ENCODE measurements at places on chromosomes 3 and 15.

DNA sequence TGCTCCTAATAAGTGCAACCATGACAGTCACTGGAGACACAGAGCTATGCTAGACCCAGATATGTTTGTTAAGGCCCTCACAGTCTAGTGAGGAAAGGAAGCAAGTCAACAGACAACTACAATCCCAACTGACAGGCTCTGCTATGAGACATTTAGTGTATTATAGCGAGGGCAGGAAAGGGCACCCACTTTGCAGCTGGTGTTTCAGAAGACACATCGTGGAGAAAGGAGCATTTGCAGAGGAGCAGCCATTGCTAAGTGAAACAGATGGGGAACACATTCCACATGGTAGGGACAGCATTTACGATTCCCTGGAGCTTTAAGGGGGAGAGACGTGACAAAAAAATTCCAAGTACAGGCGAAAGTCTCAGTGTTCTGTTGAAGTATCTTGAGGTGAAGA, 685.6 kb downstream of the AGBL1 start:
- DNase-seq: no peak

- DNase-seq: no peak
Observed at GRCh38 chr3:126389794-126390146, 4.9 kb upstream of the CFAP100 start.

GRCh38 chr15:70863450-70864218, 9.7 kb upstream of the LARP6 start:
- DNase-seq: no peak

DNA sequence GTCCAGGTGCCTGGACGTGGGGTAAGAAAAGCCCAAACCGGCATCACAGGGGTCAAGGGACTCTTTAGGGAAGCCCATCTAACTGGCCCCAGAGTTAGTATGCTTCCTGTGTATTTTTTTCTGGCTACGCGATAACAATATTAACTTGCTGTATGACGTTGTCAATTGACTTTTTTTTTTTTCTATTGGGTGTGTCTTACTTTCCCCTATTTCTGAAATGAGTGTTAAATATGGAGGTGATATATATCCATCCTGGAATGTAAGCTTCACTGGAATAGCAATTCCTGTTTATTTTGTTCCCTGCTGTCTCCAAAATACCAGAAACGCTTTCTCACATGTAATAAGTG, 598 bp upstream of the GMNC start:
- DNase-seq: no peak

- peak; percentile 30 for DNase-seq
Observed at GRCh38 chr3:15979495-15979894, 181.7 kb upstream of the ANKRD28 start.

DNA sequence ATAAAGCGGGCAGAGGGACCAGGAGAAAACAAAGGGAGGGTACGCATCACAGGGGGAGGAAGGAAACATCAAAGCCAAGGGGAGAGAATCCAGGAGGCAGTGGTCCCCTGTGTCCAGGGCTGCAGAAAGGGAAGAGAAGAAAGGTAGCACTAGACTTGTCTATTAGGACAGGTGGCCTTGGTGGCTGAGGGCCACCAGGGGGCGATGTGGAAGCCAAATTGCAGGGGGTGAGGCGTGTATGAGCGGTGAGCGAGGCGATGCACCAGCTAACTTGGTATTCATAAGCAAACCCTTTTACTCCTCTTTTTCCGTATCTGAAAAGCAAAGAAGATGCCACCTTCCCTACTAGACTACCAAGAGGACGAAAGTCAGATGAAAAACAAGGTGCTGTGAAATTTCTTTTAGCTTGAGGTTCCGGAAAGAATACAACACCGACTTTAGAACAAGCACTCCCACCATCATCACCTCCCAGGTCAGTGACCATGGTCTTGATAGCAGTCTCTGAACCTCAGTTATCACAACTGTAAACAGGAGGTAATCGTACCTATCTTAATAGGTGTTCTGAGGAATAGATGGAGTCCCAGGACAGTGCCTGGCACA, 654.4 kb upstream of the ADAMTS9 start:
- no peak for DNase-seq

DNA sequence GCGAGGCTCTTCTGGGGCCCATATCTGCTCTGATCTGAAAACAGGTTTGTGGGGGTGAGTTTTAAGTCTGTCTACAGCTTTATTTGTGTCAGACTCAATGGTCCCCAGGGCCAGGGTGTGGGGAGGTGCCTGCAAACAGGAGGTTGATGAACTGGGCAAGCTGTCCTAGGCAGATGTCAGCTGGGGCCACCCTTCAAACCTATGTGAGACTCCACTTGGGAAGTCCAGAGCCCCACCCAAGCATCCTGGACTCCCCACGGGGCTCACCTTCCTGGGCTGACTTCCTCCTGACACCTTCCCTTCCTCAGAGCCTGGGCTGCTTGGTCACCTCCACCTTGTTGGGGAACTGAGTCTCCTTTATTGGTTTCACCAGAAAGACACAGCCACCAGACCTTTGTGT, 8.6 kb upstream of the LYSMD4 start:
- no peak for DNase-seq

- no peak for DNase-seq
Observed at GRCh38 chr3:67067251-67067650, 69.1 kb downstream of the KBTBD8 start.

DNA sequence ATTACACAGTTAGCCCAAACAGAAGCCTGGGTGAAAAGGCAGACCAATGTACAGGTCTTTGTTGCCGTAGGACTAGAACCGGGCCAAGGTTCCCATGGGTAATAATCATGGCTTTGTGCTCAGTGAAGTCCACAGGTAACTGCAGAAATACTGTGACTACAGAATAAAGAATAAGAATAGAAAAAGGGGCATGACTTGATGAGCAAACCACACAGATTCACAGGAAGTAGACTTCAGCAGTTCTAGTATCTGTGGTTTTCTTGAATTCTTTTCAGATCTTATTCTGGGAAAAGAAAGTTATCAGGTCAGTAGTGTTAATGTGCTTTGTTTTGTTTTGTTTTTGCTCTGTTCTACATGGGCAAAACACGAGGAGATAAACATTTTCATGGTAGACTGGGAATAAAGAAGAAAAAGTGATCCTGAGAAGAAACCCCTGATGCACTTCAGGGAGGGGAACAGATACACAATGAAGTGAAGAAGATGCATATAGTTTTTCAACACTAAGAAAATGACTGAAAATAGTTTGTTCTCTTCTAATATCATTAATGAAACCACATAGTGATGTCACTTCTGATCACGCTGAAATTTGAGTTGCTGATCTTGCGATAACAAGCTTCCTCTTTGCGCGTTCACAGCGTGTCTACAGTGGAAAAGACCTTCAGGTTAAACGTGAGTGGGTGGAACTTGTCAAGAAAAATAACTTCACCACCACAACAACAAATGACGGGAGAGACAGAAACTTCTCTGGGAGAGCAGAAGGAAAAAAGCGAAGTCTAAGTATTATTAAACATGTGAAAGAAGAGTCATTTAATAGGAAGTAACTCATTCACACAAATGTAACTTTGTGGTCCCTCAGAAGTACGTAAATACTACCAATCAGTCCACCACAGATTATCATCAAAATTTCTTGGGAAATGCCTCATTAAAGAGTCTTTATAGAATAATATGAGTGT, 315.8 kb upstream of the SATB1 start:
- DNase-seq: no peak

- peak; percentile 34 for DNase-seq
Observed at GRCh38 chr15:80636675-80637074, 58.4 kb upstream of the ABHD17C start.

- no peak for DNase-seq
Observed at GRCh38 chr15:26037369-26037768, 174.2 kb upstream of the ATP10A start.

DNA sequence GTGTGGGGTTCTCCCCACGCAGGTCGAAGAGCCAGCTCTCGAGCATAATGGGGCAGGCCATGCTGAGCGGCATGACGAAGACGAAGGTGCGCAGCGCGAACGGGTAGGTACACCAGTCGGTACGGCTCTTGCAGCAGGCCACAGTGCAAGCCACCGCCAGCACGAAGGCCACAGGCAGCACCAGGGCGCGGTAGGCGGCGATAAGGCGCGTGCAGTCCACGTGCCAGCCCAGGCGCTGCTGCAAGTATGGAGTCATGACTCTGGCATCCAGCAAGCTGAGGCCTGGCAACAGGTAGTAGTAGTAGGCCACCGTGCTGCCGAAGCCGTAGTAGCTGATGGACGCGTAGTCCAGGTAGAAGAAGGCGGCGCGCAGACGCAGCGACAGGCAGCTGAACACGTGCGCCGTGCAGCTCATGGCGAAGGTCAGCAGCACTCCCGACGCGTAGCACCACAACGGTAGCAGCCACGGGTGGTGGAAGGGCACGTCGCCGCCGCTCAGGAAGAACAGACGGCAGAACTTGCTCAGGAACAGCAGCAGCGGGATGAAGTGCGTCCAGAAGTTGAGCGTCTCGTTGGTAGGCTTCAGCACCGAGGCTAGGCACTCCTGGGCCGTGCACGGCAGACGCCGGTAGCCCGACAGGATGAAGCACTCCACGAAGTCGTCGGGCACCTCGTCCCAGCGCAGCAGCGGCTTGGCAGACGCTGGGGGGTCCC, 797 bp downstream of the PAQR9 start:
- DNase-seq: no peak

GRCh38 chr3:114823061-114823460, 324.0 kb downstream of the ZBTB20 start:
- DNase-seq: no peak

DNA sequence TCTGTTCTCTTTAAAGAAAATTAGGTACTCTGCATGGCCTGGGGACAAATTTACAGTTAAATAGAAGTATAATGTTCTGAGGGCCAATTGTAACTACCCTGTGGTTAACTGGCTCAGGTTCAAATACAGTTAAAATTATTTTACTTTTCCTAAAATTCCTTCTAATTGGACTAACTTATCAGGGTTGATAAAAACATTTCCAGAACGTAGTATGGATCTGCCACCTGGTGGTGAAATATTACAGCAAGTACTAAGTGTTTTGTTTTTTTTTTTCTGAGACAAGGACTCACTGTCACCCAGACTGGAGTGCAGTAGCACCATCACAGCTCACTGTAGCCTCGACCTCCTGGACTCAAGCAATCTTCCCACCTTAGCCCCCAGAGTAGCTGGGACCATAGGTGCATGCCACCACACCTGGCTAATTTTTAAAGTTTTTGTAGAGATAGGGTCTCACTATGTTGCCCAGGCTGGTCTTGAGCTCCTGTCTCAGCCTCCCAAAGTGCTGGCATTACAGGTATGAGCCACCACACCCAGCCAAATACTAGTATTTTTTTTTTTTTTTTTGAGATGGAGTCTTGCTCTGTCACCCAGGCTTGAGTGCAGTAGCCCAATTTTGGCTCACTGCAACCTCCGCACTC, 29.2 kb downstream of the NEO1 start:
- DNase-seq: peak; percentile 40

GRCh38 chr3:160649596-160649995, 27.4 kb upstream of the ARL14 start:
- no peak for DNase-seq
